ENCODE measurements at places on chromosomes 16 and 17.

GRCh38 chr16:1491327-1491726, 1.8 kb upstream of the TELO2 start:
- no peak for DNase-seq

DNA sequence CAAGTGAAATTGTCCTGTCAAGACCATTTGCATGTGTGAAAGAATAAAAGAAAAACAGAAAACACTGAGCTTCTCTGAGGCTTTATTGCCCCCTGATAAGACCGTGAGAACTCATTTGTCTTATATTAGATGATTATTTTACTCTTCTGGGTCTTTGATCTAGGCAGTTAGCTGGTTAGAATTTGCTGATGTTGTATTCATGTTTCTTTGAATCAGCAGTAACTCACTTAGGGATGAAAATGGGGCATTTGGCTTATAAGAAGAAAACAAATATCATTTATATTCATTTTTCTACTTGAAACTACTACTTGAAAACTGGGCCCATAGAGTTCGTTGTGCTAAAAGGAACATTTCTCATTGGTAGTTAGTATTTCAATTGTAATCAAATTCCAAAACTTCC, 93.1 kb upstream of the RBFOX1 start:
- no peak for DNase-seq

- DNase-seq: no peak
Observed at GRCh38 chr16:21685034-21685455, 21.3 kb downstream of the OTOA start.

DNA sequence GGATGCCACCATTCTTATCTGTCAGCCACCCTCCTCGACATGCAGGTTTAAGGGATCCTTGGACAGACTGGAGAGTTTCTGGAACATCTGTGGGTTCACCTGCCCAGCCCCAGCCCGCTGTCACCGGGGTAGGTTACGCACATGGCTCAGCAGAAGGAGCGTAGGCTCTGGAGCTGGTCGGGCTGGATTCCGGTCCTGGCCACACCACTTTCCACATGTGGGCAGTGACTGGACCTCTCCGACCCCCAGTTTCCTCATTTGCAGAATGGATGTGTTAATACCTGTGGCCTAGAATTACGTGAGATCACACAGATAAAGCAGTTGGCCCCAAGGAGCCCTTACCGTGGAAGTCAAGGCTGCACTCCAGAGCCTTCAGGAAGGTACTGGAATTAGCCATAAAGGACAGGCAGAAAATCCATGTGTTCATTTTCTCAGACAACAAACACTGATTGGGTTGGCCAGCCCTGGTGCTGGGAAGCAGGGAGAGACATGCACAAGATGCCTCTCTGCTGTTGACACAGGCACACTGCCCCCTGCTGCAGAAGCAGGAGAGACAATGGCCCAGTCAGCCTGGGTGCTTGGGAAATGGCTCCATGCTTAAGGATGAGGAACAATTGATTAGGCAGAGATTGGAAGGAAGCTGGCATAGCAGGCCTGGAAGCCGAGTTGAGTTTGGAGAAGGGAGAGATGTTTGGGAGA, 58.8 kb downstream of the SF3B3 start:
- DNase-seq: no peak

GRCh38 chr16:4103745-4104144, 12.5 kb downstream of the ADCY9 start:
- no peak for DNase-seq

Measured in amygdala (tissue), 56 donors.